Kidney (tissue), 22 donors: ENCODE measurements at places on chromosomes 5 and 9. TPM values are rescaled to one million over a fixed set of nuclear protein-coding genes. Genes with fewer than 3 reads are reported as not detected.

DNA sequence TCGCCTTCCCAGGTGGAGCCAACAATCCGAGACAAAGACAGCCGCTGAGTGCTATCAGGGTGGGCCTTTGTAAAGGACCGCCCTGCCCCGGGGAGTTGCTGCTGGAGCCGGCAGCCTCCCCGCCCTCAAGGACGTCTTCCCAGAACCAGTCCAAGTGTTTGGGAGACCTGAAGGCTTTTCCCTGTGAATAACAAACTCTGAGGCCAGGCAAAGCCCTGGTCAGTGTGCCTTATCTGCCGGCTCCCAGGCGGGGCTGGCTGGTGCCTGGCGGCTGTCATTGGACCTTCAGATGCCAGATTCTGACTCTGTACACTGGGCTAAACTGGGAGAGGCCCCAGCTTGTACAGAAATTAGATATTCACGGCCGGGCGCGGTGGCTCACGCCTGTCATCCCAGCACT is 2.1 kb downstream of the SLC9A3 start:
- DNase-seq, result no peak

- DNase-seq, result peak; percentile 73
Measured at GRCh38 chr5:93274291-93274690, 306.7 kb downstream of the NR2F1-AS1 start.

DNA sequence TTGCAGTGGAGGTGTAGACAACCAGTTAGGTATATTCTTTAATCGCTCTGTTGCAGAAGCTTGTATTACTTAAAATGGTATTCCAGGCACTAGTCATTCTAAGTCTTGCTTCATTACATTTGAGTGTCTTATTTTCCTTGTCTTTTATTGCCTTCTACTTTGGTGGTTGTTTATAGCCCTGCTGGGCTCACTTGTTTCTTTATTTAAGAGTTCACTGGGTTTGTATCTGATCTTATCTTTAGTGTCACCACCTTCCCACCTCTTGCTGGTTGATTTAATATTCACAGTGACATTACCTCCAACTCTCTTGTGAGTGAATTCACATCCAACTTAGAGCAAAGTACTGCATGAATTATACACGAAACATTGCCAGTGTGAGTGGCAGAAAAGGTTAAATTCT is 83.6 kb upstream of the BNC2 start:
- peak; percentile 20 for DNase-seq

GRCh38 chr5:94140300-94140699 is 398.9 kb upstream of the POU5F2 start:
- no peak for DNase-seq

GRCh38 chr5:6568889-6569288 is 64.0 kb downstream of the NSUN2 start:
- DNase-seq, result no peak

DNA sequence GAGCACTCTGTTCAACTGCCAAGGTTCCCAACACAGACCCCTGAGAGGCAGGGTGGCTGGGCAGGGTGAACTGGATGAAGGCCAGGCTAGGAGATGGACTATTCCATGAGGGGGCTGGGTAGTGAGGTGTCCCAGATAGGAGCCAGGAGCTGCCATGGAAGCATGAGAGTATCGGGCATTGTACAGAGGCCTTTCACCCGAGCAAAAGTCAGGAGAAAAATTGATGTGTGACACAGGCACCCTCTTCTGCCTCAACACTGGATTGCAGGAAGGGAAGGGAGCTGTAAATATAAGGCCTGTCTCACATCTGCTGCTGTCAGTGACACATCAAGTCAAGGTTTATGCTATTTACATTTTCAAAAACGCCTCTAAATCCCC is 74.6 kb downstream of the UBAP1 start:
- no peak for DNase-seq

DNA sequence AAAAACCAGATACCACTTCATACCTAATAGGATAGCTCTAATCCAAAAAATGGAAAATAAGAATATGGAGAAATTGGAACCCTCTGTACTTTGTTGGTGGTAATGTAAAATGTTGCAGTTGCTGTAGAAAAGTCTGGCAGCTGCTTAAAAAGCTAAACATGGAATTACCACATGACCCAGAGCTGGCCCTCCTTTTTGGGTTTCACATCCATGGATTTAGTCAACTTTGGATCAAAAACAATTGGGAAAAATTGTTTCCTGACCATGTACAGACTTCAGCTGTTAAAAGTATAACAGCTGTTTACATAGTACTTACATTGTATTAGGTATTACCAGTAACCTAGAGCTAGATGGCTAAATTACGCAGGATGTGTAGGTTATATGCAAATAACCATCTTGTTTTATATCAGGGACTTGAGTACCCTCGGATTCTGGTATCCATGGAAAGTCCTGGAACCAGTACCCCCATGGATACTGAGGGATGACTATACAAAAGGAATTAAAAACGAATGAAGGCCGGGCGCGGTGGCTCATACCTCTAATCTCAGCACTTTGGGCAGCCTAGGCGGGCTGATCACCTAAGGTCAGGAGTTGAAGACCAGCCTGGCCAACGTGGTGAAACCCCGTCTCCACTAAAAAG is 15.8 kb downstream of the DNAJA1 start:
- no peak for DNase-seq

DNA sequence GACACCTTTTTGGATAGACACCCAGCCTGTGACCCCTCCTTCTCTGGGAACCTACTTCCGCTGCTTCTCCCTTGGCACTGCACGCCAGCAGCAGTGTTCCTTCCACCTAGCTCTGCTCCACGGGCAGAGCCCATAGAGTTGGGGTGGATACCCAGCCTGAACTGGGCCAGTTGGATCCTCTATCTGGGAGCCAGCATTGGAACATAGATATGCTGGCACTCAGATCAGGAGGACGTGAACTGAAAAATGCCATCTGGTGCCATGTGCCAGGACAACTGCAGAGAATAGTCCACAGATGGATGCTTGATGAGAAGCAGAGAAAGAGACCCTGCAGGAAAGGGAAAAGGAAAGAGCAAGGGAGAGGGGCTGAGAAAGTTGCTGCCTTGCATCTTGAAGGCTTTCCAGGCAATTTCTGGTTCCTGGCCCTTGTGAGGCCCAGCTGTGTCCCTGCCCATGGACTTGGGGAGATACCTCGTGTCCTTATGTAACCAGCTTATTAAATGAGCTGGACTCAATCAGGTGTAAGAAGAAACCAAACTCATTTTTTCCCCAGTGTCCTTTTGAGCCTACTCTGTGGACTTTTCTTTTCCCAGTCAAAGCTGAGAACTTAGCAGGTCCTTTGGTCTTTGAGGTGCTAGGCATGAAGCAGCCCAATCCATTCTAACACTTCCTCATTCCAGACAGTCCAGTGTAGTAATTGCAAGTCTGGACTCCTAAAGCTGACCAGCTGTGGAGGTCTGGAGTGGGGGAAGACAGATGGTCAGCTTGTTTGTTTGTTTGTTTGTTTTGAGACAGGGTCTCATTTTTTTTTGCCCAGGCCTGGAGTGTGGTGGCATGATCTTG is 39.1 kb downstream of the ANGPTL2 start:
- DNase-seq, result no peak

GRCh38 chr9:27350382-27350976 is 53.5 kb upstream of the EQTN start:
- no peak for DNase-seq

DNA sequence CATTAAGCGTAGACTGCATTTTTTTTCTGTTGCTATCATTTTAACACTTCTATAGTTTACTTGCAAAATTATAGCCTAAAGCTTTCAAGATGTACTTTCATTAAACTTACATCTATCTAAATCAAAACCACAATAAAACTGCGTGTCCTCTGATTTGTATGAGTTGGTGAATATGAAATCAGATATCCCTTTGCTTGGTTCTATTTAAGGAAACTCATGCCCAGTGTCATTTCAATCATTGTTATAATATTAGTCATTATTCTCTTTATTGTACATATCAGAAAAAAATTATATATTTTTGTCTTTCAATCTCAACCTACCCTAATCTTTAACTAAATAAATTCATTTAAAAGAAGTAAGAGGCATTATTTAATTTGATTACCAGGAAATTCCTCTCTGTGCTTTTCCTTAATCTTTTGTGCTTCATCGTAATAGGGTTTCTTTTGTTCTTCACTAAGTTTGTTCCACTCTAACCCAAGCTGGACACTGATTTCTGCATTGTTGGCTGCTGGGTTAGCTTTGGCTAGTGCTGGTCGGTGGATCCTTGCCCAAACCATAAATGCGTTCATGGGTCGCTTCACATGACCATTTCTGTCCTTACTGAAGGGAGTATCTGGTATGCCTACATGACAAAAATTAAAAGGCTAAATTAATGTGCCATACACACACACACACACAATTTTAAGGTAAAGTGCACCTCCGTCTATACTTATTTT is 3.8 kb downstream of the SOX30 start:
- DNase-seq, result no peak

DNA sequence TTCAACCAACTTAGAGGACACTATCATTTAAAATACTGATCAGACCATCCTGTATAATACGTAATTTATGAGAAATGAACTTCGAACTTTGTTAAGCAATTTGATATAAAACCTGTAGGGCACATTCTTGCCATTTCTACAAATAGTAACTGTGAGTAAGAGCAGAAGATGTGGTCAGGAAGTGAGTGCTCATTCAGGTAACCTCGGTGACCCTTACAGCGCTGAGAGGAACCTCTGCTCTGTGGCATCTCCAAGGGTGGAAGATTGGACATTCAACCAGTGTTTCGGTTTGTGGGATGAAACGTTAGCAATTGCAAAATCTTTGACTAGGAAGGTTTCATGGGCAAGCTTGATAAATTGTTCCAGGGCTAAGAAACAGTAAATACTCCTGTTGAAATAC is 194.8 kb upstream of the IRX2 start:
- no peak for DNase-seq

The MRRF gene
- 44.9 TPM for total RNA-seq

The LRRC19 gene
- 14.8 TPM for total RNA-seq

The ZNF300 gene
- total RNA-seq, result 6.5 TPM

- DNase-seq, result no peak
Measured at GRCh38 chr9:105389796-105390195, 58.0 kb upstream of the FSD1L start.

The MAMDC4 gene
- total RNA-seq, result 8.1 TPM
